Activated T-helper 1 cell treated with anti-CD3 and anti-CD28 coated beads, Interleukin-2, amount 50 U/mL, for 16 hours (primary cell): ENCODE measurements at places on chromosomes 6 and 20.

- no peak for DNase-seq
These were observed 21.6 kb downstream of the CNKSR3 start for GRCh38 chr6:154488802-154489437.

DNA sequence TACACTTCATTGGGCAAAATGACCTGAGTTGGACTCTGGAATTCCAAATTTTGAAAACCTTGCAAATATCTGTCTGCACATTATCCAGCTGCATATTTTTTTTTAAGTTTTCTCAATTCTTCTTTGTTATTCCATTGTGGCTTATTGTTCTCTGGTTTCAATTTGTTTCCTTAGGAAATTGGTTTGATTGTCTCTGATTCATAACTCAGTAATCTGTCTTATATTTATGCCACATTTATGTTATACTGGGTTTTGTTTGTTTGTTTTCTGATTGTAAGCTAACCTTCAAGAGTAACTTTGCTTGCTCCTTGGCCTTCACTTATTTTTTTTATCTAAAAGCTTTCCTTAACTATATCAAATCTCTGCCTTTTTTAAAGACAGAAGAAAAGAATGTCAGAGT is 193.3 kb upstream of the PLCB4 start:
- DNase-seq = no peak

DNA sequence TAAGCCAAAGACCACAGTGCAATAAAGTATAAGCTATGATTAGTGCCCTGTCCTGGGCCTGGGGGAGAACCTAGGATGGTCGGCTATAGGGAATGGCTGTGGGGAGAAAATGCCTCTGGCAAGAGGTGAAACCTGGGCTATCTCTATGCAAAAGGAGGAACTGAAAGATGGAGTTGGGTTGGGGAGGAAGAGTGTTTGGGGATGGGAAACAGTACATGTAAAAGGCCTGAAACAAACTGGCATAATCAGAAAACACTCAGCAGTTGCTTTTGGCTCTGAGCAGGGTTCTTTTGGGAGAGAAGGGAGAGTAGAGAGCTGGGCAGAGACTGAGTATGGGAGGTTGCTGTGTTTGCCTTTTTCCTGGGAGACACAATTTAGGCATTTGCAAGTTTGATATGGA is 31.9 kb upstream of the FUCA2 start:
- no peak for DNase-seq

DNA sequence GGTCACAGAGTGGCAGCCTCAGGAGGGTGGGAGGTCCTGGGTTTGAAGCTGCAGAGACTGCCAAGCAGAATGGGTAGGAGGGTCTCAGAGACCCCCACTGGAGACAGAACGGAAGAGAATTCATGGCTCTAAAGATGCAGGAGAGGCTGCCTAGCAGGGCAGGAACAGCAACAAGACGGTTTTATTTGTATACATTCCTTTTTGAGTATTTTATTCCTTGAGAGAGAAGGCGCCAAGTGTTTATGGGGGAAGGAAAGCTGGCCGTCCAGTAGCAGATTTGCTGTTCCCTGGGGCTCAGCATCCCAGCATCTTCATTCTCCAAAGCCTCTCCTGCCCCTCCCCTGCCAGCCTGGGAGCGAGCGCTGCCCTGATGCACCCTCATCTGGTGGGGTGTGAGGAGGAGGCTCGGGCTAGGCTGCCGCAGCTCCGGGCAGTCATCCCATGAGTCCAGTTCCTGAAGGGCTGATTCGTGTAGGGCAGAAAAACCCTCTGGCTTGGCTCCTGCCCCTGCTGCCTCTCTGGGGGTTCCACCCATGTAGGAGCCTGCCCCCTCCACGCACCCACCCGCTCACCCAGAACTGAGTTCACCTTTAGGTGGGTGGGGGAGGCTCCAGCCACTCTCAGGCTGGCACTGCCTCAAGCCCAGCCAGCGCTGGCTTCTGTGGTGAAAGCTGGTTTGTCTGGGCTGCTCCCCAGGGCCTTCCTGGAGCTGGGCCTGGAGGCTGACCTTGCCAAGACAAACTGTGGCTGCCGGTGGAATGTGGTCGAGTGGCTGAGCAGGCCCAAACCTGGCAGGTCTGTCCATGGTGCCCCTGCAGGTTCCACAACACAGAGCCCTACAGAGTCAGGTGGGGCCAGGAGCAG is 32.4 kb downstream of the CPXM1 start:
- DNase-seq = no peak

DNA sequence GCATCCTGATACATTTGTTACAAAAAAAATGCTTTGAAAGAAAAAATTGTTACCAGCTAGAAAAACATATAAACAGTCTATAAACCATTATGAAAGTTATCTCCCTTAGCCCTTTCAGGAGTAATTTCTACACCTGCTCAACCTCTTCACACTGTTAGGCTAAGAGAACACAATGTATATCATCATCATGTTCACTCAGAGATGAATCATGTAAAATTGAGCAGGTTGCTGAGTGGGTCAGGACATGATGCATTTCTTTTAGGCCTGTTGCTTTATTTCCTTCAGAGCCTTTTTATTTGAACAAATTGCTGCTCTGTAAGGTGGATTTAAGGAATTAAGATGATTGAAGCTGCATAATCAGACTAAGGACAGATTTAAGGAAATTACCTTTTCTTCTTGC is 531.3 kb upstream of the MAN1A1 start:
- DNase-seq = no peak

GRCh38 chr6:33694401-33694931 is 17.0 kb downstream of the UQCC2 start:
- no peak for DNase-seq

- DNase-seq = no peak
These were observed 35.4 kb downstream of the TMX4 start for GRCh38 chr20:7984192-7984591.

DNA sequence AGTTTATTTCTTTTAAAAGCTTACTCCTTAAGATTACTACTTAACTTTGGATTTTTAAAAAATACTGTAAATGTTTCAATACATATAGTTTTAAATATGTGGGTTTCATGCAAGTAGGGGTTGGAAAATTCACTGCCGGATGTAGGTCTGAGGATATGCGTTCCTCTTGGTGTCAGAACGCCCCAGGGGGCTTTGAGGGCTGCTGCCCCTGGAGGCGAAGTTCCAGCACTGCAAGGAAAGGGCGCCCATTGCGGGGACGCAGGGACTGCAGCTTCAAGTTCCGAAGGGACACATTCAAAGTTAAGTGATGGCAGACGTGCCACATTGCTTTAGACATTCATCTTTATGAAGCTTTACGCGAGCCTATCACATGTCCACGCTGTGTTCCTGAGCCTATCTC is 152.9 kb downstream of the SOD2 start:
- no peak for DNase-seq

- DNase-seq = no peak
These were observed 26.3 kb upstream of the ETV7 start for GRCh38 chr6:36413489-36414480.

DNA sequence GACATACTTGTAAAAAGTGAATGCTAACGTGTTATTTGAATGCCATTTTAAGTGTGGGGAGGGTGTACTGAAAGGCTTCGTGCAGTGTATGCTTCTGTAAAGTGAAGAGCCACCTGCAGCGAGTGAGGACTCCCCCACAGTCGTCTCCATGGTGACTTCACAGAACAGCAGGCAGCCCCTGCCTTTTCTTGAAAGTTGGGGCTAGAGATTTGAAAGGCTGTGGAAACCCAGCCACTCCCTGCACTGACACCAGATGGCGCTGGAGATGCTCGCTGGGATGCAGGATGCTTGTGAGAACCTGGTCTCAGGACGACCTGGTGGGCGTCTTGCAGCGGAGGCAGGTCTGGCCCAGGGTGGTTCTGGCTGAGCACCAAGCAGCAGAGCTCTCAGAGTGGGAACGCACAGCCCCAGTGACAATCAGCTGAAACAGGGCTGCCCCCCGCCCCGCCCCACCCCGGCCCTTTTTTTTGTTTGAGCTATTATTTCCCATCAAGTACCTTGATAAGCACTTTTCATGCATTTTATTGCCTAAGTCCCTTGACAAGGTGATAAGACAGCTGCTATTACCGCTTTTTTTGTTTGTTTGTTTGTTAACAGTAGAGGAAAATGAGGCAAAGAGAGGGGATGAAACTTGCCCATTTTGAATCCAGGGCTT is 150.3 kb downstream of the SYCP2 start:
- DNase-seq = no peak

DNA sequence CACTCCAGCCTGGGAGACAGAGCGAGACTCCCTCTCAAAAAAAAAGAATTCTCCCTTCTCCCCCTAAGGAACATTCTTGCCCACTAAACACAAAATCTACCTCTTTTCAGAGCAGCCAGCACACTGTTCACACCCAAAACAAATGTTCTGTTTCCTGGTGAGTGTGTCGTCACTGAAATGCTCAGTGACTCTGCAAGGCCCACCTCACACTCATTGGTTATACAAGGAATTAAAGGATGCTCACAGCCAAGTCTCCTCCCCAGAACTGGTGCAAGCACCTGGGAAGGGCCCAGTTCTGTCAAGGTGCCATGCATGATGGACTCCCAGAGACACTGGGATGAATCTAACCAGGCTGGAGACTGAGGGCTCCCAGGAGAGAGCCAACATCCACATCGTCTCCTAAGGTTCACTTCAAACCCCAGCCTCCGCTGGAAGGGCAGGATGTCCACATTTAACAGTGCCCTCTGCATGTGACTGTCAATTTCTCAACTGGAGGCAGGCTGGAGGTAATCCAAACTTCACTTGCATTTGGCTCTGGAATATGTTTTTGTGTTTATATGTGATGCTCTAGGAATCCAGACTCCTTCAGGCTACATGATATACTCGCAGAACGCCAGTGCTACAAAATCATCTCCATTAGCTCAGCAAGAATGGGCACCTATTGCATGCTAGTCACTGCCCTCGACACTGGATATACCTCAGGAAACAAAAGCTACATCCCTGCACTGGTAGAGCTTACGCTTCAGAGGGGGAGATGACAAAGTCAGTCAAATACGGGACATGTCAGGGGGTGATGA is 7.1 kb downstream of the RRBP1 start:
- DNase-seq = no peak

- DNase-seq = no peak
These were observed 208.0 kb upstream of the TAB2 start for GRCh38 chr6:149109397-149110070.

GRCh38 chr6:82775361-82775760 is 290.3 kb downstream of the UBE3D start:
- no peak for DNase-seq

- no peak for DNase-seq
These were observed 273.2 kb downstream of the HIVEP2 start for GRCh38 chr6:142671791-142672190.

- no peak for DNase-seq
These were observed 27.8 kb downstream of the CASS4 start for GRCh38 chr20:56439771-56440291.

- DNase-seq = no peak
These were observed 29.3 kb upstream of the PDYN start for GRCh38 chr20:2023151-2023550.

DNA sequence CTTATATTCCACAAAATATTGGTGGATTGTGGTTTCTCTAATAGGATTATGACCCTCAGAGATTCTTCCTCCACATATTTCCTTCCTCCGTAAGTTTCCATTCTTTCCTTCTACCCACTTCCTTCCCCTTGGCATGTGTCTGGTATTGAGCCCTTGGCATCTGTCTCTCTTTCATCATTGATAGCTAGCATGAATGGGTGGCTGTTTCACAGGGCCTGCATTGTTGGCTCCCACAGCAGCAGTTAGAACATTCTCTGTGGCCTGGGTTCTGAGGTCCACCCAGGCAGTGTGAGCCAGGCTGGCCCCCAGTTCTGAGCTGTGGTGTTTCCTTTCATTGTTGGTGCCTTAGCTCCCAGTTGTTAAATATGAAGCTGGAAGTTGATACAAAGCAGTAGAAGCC is 125.3 kb downstream of the ANKS1A start:
- no peak for DNase-seq
